ENCODE measurements at places on chromosomes 3 and 15.

DNA sequence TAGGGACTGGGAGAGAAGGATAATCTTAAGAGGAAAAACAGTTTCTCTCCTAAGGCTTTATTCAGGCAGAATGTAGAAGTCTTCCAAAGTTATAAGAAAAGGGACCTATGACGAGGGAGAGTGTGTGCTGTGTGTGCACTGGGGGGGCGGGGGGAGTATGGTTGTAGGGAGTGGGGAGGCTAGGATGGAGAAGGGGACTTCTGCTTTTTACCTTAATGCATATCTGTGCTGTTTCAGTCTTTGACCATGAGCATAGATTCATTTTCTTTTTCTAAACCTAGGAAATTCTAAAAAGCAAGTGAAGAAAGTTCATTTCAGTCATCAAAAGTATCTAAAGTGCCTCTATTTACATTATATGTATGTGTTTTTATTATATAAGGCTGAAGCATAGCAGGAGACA is 52.6 kb upstream of the RASA2 start:
- DNase-seq = no peak

- no peak for DNase-seq
Measured at GRCh38 chr3:192869131-192870031, 48.3 kb downstream of the MB21D2 start.

DNA sequence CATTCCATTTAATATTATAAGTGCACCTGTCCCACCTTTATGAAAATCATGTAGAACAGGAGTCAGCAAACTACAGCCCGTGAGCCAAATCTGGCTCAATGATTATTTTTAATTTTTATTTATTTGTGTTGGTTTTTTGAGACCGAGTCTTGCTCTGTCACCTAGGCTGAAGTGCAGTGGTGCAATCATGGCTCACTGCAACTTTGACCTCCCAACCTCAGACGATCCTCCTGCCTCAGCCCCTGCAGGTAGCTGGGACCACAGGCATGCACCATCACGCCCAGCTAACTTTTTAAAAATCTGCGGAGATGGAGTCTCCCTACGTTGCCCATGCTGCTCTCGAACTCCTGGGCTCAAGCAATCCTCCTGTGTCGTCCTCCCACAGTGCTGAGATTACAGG is 42.0 kb downstream of the MYO1E start:
- DNase-seq = no peak

GRCh38 chr3:173912126-173912525 is 514.6 kb downstream of the NLGN1 start:
- no peak for DNase-seq

GRCh38 chr3:57160076-57160764 is 4.9 kb downstream of the IL17RD start:
- no peak for DNase-seq

DNA sequence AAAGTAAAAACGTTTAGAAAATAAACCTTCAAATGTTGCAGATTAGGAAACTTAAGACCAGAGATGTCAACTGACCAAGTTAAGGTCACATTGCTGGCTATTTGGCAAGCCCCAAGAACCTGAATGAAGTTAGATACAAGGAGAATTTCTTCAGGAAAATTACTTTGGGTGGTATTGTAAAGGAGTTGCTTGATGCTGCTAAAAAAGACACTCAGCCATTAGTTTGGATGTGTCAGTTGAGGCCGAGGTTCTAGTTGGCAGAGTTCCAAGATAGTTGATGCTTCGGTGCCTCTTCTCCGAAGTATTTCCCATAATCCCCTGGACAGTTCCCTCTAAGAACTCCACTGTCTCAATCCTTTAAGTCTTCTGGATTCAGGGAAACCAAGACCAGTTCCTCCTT is 24.3 kb downstream of the SIAH2 start:
- no peak for DNase-seq

- no peak for DNase-seq
Measured at GRCh38 chr3:101262393-101263240, 57.8 kb downstream of the IMPG2 start.
